Kidney capillary endothelial cell (primary cell): ENCODE measurements at places on chromosomes 1 and 21.

GRCh38 chr21:45802956-45803617 lies 159.6 kb downstream of the PCBP3 start:
- no peak for DNase-seq

DNA sequence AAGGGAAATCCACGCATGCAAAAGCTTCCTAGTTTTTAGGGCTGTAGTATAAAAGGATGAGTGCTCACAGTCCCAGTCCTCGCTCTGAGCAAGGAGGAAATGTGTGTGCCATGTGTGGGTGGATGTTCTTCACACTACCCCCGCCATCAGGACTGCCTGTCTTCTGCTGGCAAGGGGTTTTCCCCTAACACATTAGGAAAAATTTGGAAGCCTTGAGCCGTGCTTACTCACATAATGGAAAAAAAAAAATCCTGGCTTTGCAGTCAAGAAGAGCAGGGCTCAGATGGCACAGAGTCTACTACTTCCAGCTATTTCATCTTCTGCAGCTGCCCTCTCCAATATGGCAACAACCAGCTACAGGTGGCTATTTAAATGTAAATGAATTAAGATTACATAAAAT lies 363.1 kb downstream of the PLPP3 start:
- no peak for DNase-seq

DNA sequence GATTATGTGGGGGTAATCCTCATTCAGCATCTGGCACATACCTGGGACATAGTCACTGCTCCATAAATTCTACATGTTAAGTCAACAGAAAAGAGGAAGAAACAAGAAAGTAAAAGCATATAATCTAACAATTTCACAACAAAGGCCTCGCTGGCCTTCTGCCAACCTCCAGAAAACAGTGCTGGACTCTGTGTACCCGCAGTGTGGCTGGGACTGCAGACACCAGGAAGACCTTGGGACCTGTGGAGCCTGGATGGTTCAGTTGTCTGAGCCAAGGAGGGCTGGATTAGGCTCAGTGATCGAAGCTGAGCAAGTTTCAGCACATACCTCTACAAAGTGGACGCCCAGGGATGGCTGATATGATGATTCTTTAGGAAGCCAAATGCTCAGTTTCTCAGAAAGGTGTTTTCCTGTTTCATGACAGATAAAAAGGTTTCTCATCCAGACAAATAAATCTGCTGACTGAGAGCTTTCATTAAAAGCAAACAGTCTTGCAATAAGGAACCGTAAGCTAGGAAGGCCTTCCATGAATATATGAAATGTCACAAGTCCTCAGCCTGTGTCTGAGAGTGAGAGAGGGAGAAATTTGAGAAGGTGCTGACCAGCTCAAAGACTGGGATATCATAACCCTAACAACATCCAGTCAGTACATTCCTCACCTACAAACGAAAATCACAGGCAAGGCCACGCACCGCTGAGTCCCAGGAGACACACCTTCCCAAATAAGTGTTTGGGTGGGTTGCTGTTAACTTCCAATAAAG lies 48.4 kb downstream of the CAPZB start:
- no peak for DNase-seq

GRCh38 chr1:231958448-231958847 lies 331.9 kb downstream of the DISC1 start:
- DNase-seq: no peak

- DNase-seq: no peak
These were observed 74.9 kb downstream of the CCDC18 start for GRCh38 chr1:93255222-93256079.

- no peak for DNase-seq
These were observed 687 bp upstream of the ERI3 start for GRCh38 chr1:44355582-44356305.

GRCh38 chr1:112699425-112700144 lies 7.3 kb downstream of the RHOC start:
- DNase-seq: no peak

GRCh38 chr1:18112611-18113010 lies 5.0 kb downstream of the IGSF21 start:
- no peak for DNase-seq

- no peak for DNase-seq
These were observed 56.2 kb downstream of the STUM start for GRCh38 chr1:226604560-226605317.

DNA sequence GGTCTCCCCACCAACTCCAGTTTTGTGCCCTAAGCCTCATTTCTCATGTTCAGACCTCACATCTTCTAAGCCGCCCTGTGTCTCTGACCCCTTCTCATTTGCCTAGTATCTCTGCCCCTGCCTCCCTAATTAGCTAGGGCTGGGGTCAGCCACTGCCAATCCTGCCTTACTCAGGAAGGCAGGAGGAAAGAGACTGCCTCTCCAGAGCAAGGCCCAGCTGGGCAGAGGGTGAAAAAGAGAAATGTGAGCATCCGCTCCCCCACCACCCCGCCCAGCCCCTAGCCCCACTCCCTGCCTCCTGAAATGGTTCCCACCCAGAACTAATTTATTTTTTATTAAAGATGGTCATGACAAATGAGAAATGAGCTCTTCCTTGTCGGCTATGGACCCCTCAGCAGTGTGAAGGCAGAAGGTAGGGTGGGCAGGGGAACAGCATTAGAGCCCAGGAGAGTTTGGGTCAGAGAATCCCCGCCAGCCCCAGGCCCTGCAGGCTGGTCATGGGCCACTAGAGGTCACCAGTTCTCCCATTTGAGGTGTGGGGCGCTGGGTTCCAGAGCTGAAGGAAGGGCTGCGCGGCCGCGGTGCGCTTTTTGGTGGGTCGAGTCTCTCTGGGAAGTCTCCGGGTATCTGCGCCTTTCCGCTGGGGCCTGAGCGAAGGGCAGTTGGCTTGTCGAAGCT lies 11.5 kb downstream of the ADAMTSL4 start:
- DNase-seq: peak; percentile 81

DNA sequence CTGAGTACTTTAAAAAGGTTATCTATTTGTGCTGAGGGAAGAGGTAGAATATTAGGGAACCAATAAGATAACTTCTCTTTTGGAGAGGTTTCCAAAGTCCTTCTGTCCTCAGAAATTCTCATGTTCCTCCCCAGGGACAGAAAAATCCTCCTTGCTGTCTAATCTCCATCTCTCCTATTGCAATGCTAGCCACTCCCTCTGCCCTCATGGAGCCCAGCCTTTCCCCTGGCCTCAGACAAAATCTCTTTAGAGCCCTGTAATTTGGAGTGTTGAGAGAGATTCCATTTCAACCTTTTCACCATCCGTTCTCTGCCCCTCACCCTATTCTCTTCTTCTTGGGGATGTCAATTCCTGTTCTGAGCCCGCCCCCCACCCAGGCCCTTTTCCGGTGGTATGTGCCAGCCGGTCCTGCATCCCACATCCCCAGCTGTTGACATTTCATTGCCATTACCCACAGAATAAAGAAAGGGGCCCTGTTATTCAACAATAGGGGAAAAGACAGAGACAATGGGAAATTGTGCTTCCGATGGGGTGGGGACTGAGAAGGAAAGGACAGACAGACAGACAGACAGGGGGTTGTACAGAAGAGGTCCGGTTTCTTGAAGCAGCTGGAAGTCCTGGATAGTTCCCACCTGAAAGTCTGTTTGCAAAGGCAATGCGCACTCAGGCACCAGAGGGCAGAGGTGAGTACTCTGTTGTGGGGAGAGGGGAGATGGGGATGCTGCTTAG lies at the start of gene HAPLN2:
TSS of gene HAPLN2 (plus strand) at position 563 of the 729 bp plus-strand sequence. CDS start 4,076 bp downstream, outside the sequence.
- no peak for DNase-seq

- no peak for DNase-seq
These were observed 85.2 kb upstream of the ZP4 start for GRCh38 chr1:237975903-237976302.

DNA sequence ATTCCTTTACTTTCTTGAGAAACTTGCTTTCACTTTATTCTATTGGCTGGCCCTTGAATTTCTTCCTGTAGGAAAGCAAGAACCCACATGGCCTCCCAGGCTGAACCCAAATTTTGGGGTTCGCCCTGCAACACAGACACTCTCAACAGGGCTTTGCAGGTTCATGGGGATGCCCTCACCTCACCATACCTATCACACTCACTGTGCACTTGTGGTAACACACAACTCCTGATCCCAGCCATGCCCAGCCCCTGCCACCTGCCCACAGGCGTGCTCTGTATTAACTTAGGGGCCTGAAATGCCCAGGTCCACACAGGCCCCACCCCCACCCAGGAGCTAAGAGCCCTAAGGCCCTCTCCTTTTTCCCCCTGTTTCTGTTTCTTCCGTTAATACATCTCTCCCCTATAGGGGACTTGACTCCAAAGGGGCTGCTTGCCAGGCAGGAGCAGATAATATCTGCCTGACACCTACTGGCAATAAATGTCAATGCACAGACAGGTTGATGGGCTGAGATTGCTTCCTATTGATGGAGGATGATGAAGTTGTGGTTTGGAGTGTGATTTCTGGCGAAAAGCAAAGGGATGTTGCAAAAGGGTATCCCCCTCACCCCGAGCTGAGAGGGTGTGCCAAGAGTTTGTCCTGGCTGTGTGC lies 171.5 kb downstream of the AJAP1 start:
- DNase-seq: peak; percentile 12

- no peak for DNase-seq
These were observed 57.9 kb downstream of the UCK2 start for GRCh38 chr1:165885305-165885694.

DNA sequence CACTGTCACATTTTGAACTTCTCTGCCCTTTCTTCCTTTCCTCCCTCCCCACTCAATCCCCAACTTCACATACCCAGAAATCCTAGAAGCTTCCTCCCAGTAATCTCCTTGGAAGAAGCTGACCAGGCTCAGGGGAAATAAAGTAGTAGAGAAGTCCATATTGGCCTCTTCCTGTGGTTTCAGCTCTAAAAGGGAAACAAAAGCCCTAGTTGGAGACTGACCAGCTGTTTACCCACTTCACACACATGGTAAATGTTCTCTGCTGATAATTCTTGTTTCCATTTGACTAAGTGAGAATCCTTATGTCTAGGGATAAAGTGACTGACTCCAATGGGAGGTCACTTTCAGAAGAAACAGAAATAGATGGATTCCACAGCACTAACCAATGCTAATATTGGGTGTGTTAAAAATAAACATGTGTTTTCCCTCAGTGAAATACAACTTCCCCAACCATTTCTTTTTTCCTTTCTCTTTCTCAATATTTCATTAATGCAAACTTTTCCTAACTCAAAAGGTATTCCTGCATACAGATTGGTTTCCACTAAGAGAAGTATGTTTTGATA lies 178.9 kb upstream of the DPT start:
- no peak for DNase-seq

- no peak for DNase-seq
These were observed 3.2 kb upstream of the SPRR4 start for GRCh38 chr1:152967201-152967600.

GRCh38 chr21:44054710-44055109 lies 42.6 kb downstream of the TRAPPC10 start:
- DNase-seq: peak; percentile 4

DNA sequence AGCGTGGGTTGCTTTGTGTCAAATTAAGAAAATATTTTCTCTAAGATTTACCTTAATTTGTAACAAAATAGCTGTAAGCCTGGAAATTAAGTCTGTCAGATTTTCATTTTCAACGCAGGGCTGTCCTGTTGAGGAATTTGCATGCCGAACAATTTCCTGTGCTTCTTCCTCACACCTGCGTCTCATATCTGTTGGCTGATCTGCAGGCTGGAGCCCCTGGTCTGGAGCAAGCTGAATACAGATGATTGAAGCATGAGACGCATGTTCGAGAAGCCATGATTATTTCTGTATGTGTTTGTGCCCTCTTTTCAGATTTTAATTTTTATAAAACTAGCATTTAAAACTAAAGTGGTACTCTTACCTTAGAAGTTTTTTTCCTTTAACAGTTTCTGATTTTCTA lies 9.8 kb downstream of the MIXL1 start:
- DNase-seq: no peak

DNA sequence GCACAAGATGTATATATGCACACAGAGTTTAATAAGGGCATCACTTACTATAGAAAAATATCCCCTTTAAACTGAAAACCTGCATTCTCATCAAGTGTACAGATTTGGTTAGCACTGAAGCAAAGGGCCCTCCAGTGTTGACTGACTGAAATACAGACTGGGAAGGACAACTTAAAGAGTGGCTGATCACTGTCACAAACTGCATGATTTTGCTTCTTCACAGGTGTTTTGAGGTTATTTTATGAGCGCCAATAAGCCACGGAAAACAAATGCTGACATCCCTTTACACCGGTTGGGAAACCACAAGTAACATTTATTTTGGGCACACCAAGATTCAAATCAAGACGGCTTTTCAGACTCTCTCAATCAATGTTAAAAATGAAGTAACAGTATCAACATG lies 30.9 kb upstream of the RAP1GAP start:
- DNase-seq: no peak

DNA sequence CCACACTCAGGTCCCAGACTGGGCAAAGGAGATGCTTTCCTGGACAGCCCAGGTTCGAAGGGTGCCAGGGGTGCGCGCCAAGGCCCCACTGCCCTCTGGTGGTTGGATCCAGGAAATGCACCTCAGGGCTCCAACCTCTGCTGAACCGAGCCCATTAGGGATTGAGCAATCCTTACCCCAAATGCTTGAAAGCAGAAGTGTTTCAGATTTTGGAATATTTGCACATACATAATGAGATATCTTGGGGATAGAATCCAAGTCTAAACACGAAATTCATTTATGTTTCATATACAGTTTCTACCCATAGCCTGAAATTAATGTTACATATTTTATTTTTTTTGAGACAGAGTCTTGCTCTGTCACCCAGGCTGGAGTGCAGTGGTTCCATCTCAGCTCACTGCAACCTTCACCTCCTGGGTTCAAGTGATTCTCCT lies 57.4 kb downstream of the SLC9A1 start:
- peak; percentile 72 for DNase-seq

DNA sequence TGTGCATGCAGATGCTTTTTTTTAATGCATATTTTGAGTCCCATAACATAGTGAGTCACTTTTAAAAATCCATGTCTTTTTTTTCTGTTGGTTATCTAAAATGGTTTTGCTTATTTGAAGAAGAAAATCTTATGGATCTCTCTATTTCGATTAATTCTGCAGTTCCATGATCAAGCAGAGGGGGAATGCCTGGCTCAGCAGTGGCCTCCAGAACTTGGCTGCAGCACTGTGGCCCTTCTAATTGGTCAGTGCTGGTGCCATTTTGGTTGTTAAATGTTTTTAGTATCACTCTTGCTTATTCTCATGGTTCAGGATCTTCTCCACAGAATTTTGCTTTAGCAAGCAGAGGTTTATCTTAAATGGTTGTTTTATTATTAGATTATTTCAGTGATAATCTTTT lies 11.2 kb downstream of the EPHX4 start:
- no peak for DNase-seq

DNA sequence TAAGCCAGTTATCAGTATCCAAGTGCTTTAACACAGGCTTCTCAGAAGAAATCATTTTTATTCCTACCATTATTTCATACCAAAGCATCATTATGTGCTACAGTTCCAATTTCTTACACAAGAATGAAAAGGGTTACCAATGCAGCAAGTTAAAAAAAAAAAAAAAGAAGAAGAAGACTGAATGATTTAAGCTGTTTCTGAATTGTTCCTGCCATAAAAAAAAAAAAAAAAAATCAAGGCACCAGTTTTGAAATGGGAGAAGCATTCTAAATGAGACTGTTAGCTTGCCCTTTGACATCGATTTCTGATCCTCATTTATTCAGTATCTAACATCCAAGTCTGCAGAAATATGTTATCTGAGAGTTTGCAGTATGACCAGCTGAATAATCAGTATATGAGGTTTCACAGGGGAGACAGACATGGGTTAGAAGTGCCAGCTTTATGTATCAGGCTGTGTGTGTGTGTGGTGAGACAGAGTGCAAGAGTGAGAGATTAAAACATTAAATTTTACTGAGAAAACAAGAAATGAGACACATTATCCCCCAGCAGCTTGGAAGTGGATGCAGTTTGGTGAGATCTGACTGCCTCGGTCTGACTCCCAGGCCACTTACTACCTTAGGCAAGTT lies 105.8 kb downstream of the COLGALT2 start:
- no peak for DNase-seq
